ENCODE measurements at places on chromosomes 16 and 17.

GRCh38 chr17:21397341-21398190 lies 21.4 kb downstream of the KCNJ12 start:
- DNase-seq, result no peak

GRCh38 chr16:68265078-68265920 lies 973 bp downstream of the SLC7A6 start:
- DNase-seq, result no peak

- DNase-seq, result no peak
These were observed 2.4 kb downstream of the KIAA0513 start for GRCh38 chr16:85029981-85030401.

- DNase-seq, result no peak
These were observed 31.9 kb upstream of the YPEL2 start for GRCh38 chr17:59299400-59300092.

GRCh38 chr16:66923247-66923731 lies 2.0 kb downstream of the RRAD start:
- no peak for DNase-seq

DNA sequence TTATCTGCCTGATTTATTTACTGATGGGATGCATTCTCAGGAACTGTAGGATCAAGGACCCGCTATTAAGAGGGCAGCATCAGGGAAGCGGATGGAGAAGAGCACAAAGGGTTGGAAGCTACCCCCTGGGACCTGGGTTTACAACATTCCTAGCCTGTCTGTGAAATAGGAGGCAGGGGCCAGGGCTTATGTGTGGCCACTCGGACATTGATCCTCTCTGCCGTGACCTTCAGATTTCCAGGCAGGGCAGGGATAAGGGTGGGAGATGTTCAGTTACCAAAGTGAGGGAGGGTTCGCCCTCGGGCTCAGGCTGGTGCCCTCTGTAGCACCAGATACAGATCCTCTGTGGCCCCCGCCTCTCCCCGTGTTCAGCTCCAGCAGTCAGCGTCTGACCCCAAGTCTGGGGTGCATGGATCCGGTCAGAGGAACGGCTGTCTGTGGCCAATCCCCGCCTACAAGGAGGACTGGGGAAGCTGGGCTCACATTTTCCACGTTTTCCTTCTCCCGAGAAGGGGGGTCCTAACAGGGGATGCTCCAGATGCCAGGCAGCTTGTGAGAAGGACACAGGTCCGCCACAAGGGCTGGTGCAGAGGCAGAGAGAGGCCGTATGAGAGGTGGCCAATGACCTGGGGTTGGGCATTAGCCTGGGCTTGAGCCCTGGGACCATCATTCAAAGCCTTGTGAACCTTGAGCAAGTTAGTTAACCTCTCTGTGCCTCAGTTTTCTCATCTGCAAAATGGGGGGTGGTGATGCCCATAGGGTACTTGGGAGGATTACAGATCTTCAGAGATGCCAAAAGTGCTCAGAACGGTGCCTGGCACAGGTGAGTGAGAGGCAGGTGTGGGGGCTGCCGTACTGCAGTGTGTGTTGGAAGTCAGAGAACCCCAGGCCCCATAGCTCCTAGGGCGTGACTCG lies 48.3 kb downstream of the ATP2C2 start:
- no peak for DNase-seq

DNA sequence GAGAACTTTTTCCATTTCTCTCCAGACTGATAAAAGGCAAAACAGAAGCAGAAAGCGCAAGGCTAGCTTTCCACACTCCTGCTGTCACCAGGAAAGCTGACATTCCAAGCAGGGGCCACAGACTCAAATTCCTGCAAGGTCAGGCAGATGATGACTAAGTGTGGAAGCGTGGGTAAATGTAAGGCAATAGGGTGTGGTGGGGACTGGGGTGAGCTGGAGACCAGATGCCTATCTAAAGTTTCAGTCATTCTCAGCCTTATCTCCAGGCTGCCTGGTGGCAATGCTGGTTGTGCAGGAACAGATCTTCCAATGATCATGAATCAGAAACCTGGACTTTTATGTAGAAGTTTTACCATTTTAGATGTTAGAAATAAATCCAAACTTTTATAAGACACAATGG lies 224.1 kb downstream of the GSG1L start:
- no peak for DNase-seq

- DNase-seq, result no peak
These were observed 23.2 kb upstream of the PIK3R6 start for GRCh38 chr17:8890671-8891070.

GRCh38 chr17:11330826-11331225 lies 89.8 kb downstream of the SHISA6 start:
- no peak for DNase-seq

DNA sequence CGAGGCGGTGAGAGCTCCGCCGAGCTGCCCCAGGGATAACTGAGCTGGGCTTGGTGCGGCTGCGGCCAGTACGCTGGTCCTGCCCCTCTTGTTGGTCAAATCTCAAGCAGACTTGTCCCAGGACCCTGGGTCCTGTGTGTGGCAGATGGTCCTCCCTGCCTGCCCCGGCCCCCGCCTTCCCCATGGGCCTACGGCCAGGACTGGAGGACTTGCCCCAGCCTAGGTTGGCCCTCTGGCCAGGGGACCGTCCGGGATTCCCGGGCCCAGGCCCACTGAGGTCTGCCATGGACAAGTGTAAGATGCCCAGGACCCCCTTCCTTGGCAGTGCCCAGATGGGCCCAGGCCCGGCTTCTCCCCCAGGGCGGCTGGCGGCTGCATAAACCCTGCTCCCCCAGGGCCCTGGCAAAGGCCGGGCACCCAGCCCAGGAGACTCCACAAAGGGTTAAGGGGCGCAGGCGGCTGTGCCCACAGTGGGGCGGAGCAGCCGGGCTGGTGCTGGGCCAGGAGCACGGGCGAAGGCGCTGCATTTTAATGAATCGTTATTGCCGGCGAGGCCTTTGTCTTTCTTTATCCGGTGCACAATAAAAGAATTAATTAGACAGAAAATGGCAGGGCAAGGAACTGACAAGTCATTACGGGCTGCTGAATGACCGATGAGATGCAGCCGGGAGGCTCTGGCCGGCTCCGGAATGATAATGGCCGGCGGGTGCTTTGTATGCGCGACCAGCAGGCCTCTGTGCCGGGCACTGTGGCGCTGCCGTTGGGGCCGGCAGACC lies 9.1 kb downstream of the SOX8 start:
- no peak for DNase-seq

- DNase-seq, result no peak
These were observed 72.7 kb downstream of the SOX9 start for GRCh38 chr17:72193391-72194106.

DNA sequence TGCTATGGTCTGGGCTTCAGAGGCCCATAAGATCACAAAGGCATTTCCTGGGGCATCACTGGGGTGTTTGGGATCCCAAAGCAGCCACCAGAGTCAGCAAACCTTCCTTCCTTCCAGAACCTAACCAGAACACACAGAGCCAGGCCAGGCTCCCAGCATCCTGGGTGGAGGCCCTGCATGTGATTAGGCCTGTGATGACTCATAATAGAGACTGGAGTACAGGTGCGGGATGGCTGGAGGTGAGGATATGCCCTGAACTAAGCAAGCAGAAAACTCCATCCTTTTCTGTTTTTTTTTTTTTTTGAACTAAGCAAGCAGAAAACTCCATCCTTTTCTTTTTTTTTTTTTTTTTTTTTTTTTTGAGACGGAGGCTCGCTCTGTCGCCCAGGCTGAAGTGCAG lies 17.7 kb upstream of the GFOD2 start:
- no peak for DNase-seq
